Heart right ventricle (tissue), 16 donors: ENCODE measurements at places on chromosomes 12 and 14. TPM values are rescaled to one million over a fixed set of nuclear protein-coding genes. Genes with fewer than 3 reads are reported as not detected.

DNA sequence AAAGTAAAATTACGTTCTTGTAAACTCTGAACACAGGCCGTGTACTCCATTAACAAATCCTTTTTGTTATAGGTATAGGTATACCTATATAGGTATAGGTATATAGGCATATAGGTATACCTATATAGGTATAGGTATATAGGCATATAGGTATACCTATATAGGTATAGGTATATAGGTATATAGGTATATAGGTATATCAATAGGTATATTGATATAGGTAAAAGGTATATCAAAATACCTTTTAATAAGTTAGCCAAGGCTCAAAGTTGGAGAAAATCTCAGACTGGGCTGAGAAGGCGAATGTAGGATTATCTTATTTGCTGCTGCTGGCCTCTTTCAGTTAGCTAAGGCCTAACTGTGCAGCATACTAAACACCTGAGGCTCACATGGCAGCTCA, 3.4 kb downstream of the SCFD1 start:
- H3K4me3 ChIP-seq, result no peak overlapping the region
- peaks cover 45% of the 10 kb centered on the region for H3K4me1 ChIP-seq
- no peak overlapping the region for H3K27ac ChIP-seq
- no peaks in the 10 kb centered on the region for H3K36me3 ChIP-seq

DNA sequence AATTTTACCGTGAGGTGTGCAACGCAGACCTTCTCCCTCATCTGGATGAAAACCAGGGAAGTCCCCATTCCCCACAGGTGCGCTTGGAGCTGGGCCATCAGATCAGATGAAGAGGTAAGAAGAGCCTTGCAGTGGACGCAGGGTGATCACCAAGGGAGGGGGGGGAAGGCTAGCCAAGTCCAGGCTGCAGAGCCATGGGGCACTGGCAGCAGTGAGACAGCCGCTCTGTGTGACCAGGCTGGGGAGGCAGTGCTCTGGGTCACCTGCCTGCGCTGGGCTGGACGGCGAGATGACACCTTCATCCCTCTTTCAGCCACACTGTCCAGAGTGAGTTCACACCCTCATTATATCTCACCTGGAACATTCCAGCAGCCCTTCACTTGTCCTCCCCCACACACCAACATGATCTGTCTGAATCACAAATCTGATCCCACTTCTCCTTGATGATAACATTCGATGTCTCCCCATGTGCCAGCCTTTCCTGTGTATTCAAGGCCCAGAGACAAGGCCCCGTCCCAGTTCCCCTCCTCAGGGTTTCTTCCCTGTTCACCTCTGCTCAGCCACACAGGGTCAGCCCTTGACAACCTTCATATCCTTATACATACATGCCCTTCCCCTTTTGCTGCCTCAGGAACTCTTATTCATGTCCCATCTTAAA, 65.9 kb upstream of the VASH1 start:
- no peak overlapping the region for H3K27ac ChIP-seq
- no peaks in the 10 kb centered on the region for H3K36me3 ChIP-seq
- H3K4me1 ChIP-seq, result peaks cover 5% of the 10 kb centered on the region
- no peak for DNase-seq
- no peaks in the 10 kb centered on the region for H3K27me3 ChIP-seq

Gene OR4K13
- not detected for total RNA-seq

DNA sequence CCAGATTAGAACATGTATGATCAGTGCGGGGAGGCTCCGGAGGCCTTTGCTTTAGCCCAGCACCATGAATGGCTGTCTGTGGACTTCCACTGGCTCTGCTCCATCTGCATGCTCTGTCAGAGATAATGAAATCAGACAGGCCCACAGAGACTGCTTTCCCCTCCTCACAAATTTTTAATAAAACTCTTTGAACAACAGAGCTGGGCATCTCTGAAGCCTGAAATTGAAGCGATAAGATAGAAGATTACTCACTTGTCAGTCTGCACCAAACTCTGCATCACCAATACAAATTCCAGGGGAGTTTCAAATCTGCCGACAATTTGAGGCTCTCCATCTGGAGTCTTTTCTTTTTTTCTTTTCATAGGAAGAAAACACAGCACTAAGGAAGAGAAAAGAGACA, 110.0 kb downstream of the DYRK2 start:
- H3K27ac ChIP-seq, result peak overlapping the region; percentile 3
- peaks cover 7% of the 10 kb centered on the region for H3K4me1 ChIP-seq
- DNase-seq, result no peak
- H3K27me3 ChIP-seq, result no peaks in the 10 kb centered on the region
- H3K4me3 ChIP-seq, result no peak overlapping the region

Gene CAPZA3
- total RNA-seq, result not detected

Gene HOXC6
- total RNA-seq, result not detected

Gene RPS6KA5
- total RNA-seq, result 22.5 TPM

GRCh38 chr12:82635263-82635662, 51.4 kb upstream of the TMTC2 start:
- no peak overlapping the region for H3K27ac ChIP-seq
- H3K36me3 ChIP-seq, result no peaks in the 10 kb centered on the region
- no peak for DNase-seq
- no peaks in the 10 kb centered on the region for H3K27me3 ChIP-seq

Gene CLEC6A
- not detected for total RNA-seq

GRCh38 chr12:75936515-75937440, 94.8 kb downstream of the PHLDA1 start:
- H3K4me3 ChIP-seq, result no peak overlapping the region
- no peaks in the 10 kb centered on the region for H3K36me3 ChIP-seq
- no peaks in the 10 kb centered on the region for H3K27me3 ChIP-seq

DNA sequence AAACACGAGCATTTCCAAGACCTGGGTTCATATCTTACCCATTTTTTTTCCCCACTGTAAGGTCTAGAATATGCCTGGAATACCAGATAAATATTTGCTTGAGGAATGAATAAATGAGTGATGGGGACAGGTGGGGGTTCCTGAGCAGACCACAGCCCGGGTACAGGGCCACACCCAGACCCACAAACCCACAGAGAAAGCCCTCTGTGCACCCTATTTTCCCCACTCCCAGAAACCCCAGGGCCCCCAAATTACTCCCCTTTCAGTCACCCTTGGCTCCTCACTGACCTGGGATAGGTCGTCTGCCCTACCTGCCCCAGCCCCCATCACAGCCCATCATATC, 66.5 kb upstream of the DDX11 start:
- no peak overlapping the region for H3K27ac ChIP-seq
- no peaks in the 10 kb centered on the region for H3K4me1 ChIP-seq
- no peaks in the 10 kb centered on the region for H3K27me3 ChIP-seq
- H3K4me3 ChIP-seq, result no peak overlapping the region

- H3K4me1 ChIP-seq, result peaks cover 2% of the 10 kb centered on the region
- H3K36me3 ChIP-seq, result no peaks in the 10 kb centered on the region
- H3K27me3 ChIP-seq, result no peaks in the 10 kb centered on the region
- DNase-seq, result no peak
- H3K27ac ChIP-seq, result no peak overlapping the region
Measured at GRCh38 chr12:107558816-107559382, 126.7 kb upstream of the PWP1 start.

Gene PKP2
- total RNA-seq, result 435 TPM

DNA sequence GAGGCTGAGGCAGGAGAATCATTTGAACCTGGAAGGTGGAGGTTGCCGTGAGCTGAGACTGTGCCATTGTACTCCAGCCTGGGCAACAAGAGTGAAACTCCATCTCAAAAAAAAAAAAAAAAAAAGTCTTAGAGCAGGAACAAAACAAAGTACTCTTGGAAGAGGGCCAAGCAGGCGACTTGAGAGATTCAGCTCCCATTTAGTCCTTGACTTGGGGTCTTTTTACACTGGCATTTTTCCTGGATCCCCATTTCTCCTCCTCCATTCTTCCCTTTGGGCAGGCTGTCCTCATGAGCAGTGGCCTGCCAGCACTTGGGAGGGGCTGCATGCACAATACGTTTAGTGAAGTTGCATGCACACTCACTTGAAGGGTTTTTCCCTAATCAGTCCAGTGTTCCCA, 72.9 kb downstream of the C14orf132 start:
- H3K27me3 ChIP-seq, result no peaks in the 10 kb centered on the region
- no peak overlapping the region for H3K4me3 ChIP-seq
- no peak for DNase-seq
- H3K4me1 ChIP-seq, result no peaks in the 10 kb centered on the region
- H3K27ac ChIP-seq, result no peak overlapping the region

- DNase-seq, result no peak
- H3K4me3 ChIP-seq, result peak overlapping the region; percentile 87
- H3K27ac ChIP-seq, result peak overlapping the region; percentile 93
- H3K27me3 ChIP-seq, result no peaks in the 10 kb centered on the region
Measured at GRCh38 chr14:21454843-21455544, 929 bp downstream of the CHD8 start.

Gene MYH6
- 840 TPM for total RNA-seq

- no peak for DNase-seq
- H3K4me3 ChIP-seq, result no peak overlapping the region
- no peak overlapping the region for H3K27ac ChIP-seq
Measured at GRCh38 chr12:32437095-32437515, 37.7 kb downstream of the FGD4 start.

DNA sequence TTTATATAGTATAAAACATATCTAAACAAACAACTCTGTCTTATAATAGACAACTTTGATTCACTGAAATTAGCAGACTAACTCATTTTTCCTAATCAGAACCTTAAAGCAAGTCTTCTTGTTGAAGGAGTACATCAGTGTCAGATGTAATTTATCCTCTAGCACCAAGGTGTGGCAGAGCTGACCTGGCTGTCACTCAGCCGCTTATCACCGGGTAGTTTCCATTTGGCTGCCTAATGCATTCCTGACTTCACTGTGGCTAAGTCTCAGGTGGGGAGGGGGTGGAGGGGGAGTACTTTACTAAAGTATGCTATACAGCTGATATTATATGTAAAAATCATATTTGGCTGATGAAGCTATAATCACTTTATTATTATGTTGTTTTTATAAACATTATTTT, 339.9 kb upstream of the RGS6 start:
- no peaks in the 10 kb centered on the region for H3K27me3 ChIP-seq
- H3K27ac ChIP-seq, result no peak overlapping the region
- no peak for DNase-seq

- H3K27ac ChIP-seq, result no peak overlapping the region
- no peak for DNase-seq
- H3K27me3 ChIP-seq, result no peaks in the 10 kb centered on the region
Measured at GRCh38 chr12:1056390-1056789, 65.4 kb downstream of the ERC1 start.
